ENCODE measurements at places on chromosomes 2 and 18.

DNA sequence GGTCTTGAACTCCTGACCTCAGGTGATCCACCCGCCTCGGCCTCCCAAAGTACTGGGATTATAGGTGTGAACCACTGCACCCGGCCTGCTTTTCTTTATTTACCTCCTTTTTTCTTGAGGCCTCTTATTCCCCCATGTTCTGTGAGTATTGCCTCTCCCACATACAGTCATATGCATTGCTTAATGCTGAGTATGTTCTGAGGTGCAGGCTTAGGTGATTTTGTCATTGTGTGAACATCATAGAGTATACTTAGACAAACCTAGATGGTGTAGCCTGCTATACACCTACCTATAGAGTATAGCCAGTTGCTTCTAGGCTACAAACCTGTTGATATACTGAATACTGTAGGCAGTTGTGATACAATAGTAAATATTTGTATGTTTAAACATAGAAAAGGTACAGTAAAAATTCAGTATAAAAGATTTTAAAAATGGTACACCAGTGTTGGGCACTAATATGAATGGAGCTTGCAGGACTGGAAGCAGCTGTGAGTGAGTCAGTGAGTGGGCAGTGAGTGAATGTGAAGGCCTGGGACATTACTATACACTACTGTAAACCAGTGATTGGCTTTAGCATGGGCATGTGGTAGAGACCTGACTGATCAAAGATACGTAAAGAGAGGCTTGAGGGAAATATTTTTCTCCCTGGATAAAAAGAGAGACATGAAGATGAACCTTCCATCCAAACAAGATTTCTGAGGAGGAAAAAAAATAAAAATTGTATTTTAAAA lies 17.6 kb downstream of the SLC39A10 start:
- no peak for DNase-seq

DNA sequence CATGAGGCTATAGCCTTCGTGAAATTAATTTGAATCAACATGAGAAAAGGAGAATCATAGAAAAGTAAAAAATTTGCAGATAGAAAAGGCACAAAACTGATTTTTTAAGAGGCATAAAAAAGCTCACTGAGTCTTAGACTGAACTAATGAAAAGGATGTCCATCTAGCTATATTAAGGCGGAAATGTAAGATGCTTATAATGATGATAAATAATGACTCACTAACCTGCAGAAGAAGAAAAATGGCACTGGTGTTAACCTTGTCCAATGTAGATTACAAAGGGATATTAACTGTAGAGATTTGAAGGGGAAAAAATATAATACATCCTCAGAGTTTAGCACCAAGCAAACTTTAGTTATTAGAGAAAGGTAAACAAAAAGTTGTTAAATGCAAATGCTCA lies 1098.0 kb upstream of the DDX18 start:
- DNase-seq, result no peak

- DNase-seq, result no peak
Observed at GRCh38 chr2:129080715-129081476, 762.2 kb upstream of the HS6ST1 start.

DNA sequence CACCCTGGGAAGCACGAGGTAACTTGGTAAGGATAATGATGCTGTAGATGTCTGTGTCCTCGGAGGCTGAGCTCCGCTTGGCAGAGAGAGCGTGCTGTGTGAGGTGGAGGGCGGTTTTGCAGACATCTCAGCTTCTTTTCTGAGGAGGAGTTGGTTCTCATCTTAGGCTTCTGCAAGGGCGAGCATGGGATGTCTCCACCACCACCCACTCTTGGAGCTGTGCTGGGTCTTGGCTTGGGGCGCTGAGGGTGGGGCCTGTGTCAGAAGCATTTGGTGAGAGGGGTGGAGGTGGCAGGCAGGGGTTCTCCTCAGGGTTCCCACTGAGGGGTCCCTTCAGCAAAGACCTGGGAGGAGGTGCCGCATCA lies 9.2 kb downstream of the OXER1 start:
- DNase-seq, result no peak

DNA sequence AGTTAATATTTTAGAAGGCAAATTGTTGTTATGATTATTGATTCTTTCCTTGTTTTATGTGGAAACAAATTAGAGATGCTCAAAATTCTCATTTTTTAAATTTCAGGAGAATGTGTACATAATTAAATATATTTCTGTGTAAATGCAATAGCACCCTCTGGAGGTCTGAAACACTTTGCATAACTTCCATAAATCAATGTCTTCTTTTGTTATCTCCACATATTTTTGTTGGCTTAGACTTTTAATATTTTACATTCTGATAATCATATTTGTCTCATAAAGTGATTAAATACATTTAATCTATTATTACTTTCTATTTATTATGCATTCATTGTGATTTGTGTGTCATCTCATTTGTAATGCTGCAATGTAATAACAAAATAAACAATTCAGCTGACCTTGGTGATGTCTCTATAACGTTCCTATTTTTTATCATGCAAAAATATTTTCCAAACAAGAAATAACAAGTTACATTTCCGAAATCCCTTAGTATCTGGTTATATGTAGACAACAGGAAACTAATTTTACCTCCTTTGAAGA lies 201.8 kb upstream of the GALNT5 start:
- DNase-seq, result no peak

DNA sequence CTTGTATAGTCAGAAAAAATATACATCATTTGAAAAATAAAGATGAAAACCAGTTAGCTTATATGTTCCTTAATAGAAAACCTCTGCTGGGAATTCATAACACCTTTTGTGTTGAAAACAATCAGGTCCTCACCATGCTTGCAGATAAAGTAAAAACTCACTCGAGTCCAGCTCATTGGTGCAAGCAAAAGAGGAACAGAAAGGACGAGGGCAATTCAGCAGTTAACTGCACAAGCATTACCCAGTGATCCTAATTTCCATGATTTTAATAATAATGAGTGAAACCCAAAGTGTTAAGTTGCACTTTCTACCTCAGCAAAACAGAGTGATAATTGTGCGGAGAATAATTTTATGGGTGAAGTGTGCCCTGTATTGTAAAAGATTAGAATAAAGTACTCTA lies 839.9 kb downstream of the BCL11A start:
- no peak for DNase-seq

DNA sequence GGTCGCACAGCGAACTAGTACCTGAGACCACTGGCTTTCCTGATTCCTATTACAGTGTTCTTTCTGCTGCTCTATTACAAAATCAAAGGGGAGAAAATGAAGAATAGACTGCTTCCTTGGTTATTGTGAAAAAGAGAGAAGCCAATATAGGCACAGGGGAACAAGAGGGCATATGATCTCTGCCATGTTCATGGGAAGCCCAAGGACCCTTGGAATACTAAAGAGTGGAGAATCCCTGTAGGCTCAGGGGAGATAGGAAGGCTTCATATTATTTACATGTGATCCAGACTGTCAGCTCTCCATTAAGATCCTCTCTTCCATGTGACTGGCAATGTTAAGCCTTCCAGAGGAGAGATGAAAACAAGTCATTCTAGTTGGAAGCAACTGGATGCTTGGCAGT lies 135.7 kb upstream of the MYCN start:
- DNase-seq, result no peak

GRCh38 chr2:181411105-181411849 lies 45.9 kb upstream of the ITGA4 start:
- DNase-seq, result no peak

GRCh38 chr2:2575870-2576386 lies 244.9 kb upstream of the MYT1L start:
- DNase-seq, result no peak

DNA sequence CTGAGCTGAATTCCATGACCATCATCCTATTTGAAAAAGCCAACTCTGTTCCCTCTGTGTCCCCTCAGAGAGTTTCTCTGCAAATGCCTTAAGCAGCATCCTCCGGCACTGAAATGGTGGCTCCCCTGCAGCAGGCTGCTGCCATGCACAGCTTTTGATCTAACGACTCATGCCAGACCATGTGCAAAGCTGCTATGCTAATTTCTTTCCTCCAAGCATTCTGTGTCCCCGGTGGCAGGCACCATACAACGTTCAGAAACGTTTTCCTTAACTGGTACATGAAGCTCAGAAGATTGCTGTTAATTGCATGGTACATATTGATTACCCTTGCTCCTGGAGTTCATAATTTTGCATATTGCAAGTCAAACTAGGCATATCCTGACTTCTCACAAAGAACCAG lies 336.8 kb downstream of the RBM43 start:
- no peak for DNase-seq

DNA sequence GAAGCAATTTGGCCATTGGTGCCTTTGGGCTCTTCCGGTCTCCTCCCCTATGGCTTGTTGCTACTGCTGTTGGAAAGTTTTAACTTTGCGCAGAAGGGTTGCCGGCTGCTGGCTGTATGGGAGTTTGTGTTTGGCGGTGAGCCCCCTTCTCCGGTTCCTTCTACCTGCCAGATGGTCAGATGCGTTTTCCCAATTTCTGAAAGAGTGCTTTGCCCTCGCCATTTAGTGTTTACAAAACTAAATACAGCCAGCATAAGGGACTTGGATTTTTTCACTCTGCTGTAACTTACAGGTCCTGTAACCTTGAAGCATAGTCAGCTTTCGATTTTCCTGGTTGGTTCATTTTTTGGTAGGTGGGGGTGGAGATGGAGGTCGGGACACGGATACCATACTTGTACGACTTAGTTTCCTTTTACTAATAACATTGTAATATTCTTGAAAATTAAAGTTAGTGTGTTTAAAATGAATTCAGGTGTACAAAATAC lies 604 bp downstream of the COQ10B start:
- DNase-seq, result peak; percentile 72

DNA sequence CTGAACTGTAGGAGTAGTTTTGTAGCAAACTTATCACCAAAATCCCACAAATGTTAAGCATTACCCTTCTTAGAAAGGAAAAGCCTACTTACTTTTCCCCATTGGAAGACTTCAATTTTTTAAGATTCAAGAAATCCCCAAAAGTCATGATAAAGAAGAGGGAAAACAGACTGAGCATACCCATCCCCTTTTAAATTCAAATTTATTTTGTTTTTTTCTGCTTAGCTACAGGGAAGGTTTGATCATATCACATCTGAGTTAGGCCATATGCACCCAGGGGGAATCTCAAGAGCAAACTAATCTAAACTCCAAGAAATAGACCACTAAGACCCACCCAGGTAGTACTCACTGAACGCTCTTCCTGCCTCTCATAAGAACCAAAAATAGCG lies 174.6 kb downstream of the TGIF1 start:
- no peak for DNase-seq

DNA sequence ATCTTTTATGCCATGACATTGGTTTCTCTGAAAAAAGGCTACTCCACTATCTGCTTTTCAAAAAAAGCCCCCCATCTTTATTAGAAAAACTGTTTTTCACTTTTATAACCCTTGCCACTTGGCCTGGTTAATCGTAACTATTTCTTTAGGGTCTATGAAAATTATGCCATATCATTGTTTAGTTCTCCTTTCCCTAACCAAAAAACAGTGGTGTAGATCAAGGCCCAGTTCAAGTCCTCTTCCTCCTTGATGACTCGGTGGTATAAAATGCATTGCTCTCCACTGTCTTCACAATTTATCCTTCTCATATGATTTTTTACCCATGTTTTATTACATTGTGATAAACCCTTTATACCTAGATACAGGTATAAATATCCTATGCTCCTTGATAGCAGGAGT lies 205.5 kb downstream of the ZNF521 start:
- DNase-seq, result no peak

GRCh38 chr2:207747653-207748560 lies 21.8 kb downstream of the FZD5 start:
- DNase-seq, result peak; percentile 86

- no peak for DNase-seq
Observed at GRCh38 chr2:211673133-211673905, 865.3 kb downstream of the ERBB4 start.

DNA sequence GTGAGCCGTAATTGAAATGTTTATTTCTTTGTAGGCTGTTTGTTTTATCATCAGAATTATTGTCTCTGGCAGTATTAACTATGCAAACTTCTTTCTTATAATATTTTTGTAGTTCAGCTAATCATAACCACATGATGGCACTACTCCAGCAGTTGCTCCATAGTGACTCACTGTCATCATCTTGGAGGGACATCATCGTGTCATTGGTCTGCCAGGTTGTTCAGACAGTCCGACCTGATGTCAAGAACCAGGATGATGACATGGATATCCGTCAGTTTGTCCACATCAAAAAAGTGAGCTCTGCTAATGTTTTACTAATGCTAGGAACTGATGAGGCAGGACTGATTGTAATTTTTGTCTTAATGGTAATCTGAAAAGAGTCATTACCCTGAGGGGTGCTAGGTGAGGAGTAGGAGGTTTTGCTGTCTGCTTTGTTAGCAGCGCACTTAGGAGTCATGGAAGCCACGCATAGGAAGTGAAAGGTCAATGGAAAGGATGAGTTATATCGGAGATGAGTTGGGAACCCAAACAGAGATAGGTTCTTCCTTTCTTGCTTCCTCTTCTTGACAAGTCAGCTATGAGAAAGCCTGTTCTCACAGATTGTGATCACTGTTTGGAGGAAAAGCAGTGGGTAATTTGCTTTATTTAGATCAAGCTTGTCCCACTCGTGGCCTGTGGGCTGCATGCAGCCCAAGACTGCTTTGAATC lies 49.2 kb downstream of the PIKFYVE start:
- no peak for DNase-seq

DNA sequence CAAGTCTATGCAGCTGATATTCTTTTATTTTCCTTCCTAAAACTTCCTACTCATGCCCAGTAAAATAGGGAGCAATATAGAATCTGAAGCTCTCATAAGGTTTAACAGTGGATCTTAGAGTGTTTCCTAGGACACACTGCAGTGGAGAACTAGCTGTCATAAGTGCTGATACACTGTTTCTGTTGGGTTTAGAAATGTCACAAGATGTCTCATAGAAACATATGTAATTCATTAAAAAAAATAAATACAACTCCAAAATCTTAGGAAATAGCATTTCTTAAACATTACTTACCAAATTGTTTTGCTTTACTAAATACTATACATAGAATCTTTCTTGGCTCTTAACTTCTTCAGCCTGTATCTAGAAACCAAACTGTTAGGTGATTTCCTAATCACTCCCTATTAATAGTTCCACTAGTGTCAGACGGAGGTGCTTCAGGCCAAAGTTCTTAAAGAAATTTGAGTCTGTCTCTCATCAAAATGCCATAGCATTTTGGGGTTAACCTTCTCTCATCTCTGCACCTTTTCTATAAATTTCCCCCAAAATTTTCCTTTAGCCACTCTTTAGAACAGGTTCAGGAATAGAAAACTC lies 93.7 kb downstream of the CERKL start:
- DNase-seq, result no peak

- no peak for DNase-seq
Observed at GRCh38 chr18:6746386-6746960, 17.0 kb downstream of the ARHGAP28 start.

DNA sequence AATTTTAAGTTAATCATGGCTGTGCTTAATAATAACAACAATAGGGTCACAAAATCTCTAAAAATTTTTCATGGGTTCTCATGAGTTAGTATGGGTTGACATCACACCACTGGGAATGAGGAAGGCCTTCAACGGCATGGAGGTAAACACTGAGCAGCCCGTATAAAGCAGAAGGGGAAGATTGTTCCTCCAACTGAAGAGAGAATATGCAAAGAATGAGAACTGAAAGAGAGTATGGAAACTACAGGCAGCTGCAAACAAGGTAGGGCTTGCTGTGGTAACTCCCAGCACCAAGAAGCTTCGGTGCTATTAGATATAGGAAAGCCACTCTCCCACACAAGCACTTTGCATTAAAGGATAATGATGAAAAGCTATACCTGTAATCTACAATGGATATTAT lies 1242.3 kb upstream of the CELF4 start:
- no peak for DNase-seq
